ENCODE measurements at places on chromosomes 16 and 17. TPM values are rescaled to one million over a fixed set of nuclear protein-coding genes. Genes with fewer than 3 reads are reported as not detected.
A peak's percentile ranks its signal among the peaks of the same experiment; 100 is the strongest.

The CLEC18A gene
- 0.38 TPM for total RNA-seq

DNA sequence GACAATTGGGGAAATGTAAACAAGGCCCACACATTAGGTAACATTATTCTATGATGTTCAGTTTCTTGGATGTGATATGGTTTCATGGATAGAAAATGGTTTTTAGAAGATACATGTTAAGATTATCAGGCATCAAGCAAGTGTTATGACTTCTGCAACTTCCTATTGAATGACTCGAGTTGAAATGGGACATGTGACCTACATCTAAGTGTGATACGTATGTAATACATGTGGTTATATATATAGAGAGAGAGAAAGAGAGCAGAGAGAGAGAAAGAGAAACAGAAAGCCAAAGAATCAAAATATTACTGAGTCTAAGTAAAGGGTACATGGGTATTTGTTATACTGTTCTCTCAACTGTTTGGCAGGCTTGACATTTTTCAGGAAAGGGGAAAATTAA, 1.7 kb downstream of the TMEM170A start:
- DNase-seq: no peak

DNA sequence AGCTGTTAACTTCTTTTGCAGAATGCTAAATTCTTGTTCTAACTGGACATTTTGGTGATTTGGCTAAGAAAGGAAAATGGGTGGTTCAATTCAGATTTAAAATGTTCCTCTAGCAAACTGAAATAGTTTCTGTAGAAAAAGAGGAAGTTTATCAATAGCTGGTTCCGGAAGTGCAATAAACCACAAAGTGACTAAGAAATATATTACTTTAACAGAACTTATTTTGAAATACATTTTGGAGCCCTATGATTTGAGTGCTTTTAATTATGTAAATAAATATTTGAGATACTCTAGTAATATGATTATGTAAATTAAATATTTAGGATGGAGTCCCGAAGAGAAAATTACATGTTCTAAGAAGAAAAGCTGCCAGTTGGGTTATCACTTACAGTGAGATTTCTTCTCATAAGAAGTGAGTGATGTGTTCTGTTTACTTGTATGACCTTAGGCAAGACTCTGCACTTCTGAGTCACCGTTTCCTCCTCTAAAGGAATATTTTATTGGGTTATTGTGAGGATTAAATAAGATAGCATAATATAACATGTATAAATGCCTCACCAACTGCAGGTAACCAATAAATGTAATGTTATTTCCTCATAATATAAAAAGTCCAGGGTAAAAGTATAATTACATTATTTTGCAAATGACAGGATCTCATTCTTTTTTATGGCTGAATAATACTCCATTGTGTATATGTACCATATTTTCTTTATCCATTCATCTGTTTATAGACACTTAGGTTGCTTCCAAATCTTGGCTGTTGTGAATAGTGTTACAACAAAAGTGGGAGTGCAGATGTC, at the start of gene EVI2B:
TSS of gene EVI2B (minus strand) at position 73 of the 800 bp plus-strand sequence. CDS start 8,445 bp downstream, outside the sequence.
- DNase-seq: no peak

The ABI3 gene
- 3.0 TPM for total RNA-seq

DNA sequence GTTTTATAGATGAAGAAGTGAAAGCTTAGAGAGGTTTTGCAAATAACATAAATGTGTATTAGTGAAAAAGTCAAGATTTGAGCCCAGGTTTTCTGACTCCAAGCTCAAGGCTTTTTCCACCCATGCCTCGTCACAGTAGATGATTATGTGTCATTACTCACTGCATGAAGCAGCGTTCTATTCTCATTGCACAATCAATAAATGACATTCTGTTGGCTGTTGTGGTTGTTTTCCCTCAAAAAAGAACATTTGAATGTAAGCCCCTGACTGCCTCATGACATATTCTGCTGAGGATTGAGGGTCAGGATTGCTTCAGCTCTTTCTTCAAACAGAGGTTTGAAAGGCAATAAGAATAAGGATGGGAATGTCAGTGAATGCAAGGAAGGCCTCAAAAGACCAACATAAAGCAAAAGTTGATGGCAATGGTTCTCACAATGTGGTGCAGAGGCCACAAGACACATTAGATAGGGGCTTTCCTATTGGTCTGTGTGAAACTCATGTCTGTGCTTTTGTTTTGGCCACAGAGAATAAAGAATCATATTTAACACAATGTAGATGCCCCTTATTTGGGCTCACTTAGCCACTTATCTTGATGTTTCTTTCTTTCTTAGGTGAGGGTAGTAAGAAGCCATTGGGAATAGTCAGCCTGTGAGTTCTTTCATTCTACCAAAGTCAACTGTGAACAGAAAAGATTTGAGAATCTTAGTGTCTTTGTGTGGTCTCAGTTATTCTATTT, 5.4 kb upstream of the MMD start:
- no peak for DNase-seq

- DNase-seq: no peak
Measured at GRCh38 chr17:77211681-77212080, 70.9 kb downstream of the SEC14L1 start.

DNA sequence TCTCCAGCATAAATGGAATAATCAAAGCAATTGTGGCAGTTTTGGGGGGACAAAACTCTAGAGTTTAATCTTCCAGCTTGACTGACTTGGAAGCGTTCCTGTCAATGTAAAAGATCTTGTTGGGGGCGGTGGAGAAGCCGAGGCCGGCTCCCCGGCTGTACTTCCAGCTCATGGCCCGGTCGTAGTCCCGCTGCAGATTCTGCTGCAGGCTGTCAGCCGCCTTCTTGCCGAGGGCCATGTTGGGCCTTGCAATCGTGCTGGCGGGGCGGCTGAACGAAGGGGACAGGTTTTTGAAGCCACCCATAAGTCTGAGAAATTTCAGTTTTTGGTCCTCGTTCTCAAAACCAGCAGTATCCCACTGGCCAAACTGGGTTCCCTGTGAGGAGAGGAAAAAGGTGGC, 11.2 kb downstream of the KNOP1 start:
- DNase-seq: no peak

DNA sequence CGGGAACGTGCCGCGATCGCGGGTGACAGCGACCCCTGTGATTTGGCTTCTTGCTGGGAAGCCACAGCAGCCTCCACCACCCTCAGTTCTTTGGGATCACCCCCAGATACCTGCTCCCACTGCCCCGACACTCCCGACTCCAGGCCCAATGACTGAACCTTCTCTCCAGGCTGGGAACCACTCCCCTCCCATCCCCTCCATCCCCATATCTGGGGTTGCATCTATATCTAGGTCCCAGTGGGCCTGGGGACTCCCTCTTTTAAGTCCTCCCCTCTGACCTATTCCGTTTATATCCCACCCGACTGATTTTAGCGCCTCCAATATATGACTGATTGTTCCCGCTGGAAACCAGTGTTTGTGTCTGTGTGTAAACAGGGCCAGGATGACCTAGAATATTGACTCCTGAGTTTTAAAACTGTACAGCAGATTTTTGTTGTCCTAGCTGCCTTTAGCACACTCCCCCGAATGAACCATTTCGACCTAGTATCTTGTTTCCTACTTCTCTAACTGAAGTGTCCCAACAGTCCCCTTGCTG, 667 bp downstream of the PSMD3 start:
- DNase-seq: no peak

GRCh38 chr16:15951852-15952251, 2.4 kb downstream of the ABCC1 start:
- no peak for DNase-seq

GRCh38 chr16:77332792-77333191, 102.0 kb downstream of the ADAMTS18 start:
- no peak for DNase-seq

- no peak for DNase-seq
Measured at GRCh38 chr16:77963185-77964044, 58.9 kb upstream of the CLEC3A start.

DNA sequence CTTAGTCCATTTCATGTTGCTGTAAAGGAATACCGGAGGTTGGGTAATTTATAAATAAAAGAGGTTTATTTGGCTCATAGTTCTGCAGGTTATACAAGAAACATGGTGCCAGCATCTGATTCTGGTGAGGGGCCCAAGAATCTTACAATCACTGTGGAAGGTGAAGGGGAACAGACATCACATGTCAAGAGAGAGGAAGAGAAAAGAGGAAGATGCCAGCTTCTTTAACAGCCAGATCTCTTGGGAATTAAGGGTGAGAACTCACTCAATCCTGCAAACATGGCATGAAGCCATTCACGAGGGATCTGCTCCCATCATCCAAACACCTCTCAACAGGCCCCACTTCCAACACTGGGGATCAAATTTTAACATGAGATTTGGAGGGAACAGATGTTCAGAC, 49.5 kb downstream of the BMERB1 start:
- no peak for DNase-seq

The CPHXL2 gene
- total RNA-seq: not detected

The CCL8 gene
- 1.6 TPM for total RNA-seq

- DNase-seq: peak; percentile 29
Measured at GRCh38 chr17:2691965-2692780, 19.4 kb downstream of the CLUH start.

DNA sequence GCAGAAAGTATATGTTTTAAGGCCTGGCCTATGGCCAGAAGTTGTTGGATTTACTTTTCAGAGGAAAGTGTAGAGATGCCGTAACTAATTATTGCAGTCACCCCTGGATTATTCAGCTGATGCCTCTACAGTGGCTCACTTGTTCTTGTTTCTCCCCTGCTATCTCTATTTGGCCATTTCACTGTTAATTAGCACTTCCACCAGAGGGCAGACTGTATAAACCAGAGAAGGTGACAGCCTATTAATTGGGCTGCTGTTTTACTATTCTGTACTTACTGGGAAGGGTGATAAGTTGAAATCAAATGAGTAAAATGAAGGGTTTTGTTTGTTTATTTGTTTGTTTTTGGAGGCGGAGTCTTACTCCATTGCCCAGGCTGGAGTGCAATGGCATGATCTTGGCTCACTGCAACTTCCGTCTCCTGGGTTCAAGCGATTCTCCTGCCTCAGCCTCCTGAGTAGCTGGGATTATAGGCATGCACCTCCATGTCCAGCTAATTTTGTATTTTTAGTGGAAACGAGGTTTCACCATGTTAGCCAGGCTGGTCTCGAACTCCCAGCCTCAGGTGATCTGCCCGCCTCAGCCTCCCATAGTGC, 66.0 kb downstream of the CDK12 start:
- DNase-seq: no peak

The RAMP2 gene
- total RNA-seq: 33.1 TPM

DNA sequence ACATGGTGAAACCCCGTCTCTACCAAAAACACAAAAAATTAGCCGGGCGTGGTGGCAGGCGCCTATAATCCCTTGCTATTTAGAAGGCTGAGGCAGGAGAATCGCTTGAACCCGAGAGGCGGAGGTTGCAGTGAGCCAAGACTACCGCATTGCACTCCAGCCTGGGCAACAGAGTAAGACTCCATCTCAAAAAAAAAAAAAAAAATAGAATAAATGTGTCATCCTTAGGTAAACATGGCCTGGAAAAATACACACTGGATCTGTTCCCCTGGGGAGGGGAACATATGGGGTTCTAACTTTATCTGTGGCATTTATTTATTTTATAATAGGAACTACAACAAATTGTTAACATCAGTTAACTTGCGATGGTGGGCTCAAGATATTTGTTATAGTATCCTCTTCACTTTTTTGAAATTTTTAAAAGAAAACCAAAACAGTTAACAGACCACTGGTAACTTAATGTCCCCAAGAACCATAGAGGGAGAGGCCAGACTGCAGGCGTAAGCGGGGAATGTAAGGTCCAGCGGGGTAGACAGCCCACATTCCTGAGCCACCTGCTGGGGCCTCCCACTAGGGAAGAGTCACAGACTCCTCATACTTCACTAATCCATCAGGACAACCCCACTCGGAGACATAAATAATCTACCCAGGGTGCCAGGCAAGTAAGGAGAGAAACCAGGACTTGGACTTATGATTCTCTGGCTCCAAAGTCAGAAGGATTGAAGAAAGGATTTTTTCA, 12.5 kb upstream of the TXNDC11 start:
- DNase-seq: no peak

The PIRT gene
- not detected for total RNA-seq

The C17orf100 gene
- 1.8 TPM for total RNA-seq

The NR1D1 gene
- total RNA-seq: 23.7 TPM

DNA sequence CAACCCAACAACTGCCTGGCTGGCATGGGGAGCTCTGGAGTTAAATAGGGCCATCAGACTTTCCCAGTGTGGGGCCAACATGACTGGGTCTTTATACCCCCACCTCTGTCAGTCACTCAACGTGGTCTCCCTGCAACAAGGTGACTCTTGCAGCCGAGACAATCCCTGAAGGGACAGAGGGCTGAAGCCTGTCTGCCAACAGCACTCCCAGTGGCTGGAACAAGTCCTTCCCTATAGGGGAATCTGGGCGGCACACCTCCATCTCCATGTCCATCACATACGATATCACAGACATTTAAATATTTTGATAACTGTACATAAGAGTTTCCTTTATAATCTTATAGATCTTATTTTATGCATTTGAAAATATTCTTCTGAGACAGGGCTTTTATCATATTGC, 4.8 kb upstream of the MAPT start:
- DNase-seq: no peak

GRCh38 chr16:19225651-19226050, 57.6 kb downstream of the SYT17 start:
- no peak for DNase-seq

The TPPP3 gene
- total RNA-seq: 10.6 TPM

DNA sequence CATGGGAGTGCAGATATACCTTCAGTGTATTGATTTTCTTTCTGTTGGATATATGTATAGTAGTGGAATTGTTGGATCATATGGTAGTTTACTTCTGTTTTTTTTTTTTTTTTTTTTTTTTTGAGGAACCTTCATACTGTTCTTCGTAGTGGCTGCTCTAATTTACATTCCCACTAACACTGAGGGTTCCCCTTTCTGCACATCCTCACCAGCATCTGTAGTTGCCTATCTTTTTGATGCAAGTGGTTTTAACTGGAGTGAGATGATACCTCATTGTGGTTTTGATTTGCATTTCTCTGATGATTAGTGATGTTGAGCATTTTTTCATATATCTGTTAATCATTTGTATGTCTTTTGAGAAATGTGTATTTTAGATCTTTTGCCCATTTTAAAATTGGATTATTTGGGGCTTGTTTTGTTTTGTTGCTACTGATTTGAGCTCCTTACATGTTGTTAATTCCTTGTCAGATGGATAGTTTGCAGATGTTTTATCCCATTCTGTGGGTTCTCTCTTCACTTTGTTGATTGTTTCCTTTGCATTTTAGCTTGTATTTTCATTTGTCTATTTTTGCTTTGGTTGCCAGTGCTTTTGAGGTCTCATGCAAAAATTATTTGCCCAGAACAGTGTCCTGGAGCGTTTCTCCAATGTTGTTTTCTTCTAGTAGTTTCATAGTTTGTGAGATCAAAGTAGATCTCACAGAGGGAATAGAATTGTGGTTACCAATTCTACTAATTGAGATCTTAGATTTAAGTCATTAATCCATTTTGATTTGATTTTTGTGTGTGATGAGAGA, 25.0 kb upstream of the BCAS3 start:
- no peak for DNase-seq

GRCh38 chr16:30609002-30609925, 925 bp downstream of the ZNF689 start:
- DNase-seq: peak; percentile 66

GRCh38 chr17:16477255-16477654, 14.7 kb downstream of the LRRC75A start:
- peak; percentile 67 for DNase-seq

Measured in ovary (tissue), 10 donors.